ENCODE measurements at places on chromosomes 2 and 18.
A peak's percentile ranks its signal among the peaks of the same experiment; 100 is the strongest.

GRCh38 chr18:43277164-43277600 is at the start of gene SYT4:
TSS of gene SYT4 (minus strand) at chr18:43277490. CDS start at chr18:43277281, 209 bp downstream.
- peak; percentile 87 for DNase-seq

GRCh38 chr18:8990276-8991031 is 112.0 kb upstream of the NDUFV2 start:
- no peak for DNase-seq

DNA sequence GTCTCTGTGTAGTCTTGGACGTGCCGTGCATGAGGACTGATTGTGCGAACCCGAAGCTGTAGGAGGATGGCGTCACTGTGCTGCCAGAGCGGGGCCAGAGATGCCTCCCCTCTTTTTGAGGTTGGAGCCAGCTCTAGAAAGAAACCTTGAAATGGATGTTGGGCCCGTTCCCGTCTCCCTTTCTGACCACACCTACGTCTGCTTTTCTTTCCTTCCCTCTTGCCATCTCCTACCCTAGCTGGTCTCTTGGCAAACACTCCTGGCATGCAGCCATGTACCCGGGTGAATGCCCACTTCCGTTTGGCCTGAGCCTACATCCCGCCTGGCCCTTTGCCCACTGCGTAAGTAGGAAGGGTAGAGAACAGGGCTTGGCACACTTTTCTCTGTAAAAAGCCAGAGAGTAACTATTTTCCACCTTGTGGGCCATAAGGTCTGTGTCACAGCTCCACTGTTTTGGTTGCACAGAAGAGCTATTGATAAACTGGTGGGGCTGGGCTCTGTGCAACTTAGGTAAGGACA is 37.4 kb downstream of the SH3BP4 start:
- DNase-seq: peak; percentile 52

- no peak for DNase-seq
Observed at GRCh38 chr2:168079236-168079635, 168.2 kb downstream of the STK39 start.

GRCh38 chr2:164510895-164511294 is 110.4 kb downstream of the GRB14 start:
- no peak for DNase-seq

DNA sequence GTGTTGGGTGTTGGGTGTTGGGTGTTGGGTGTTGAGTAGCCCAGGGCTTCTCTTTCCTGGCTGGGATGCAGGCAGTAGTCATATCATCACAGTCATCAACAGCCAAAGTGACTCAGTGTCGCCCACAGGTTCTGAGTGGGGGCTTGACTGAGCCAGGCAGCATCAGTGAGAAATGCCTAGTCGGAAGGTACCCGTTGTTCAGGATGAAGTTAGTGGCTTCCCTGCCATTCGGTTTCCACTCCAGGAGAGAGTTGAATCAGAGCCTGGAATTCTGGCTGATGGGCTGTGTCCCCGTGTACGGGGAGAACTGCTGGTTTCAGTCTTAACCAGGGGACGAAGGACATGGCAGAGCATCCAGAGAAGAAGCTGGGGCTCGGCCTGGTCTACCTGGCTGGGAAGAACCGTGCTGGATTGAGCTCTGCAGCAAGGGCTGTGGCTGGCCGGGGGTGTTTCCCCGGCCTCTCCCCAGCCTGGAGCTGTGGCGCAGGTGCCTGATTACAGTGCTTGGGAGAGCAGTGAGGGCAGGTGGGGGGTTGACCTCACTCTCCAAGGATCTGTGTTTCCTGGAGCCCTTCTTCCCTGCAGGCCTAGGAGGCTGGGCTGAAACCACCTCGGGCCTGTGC is 49.4 kb downstream of the AGAP1 start:
- no peak for DNase-seq

DNA sequence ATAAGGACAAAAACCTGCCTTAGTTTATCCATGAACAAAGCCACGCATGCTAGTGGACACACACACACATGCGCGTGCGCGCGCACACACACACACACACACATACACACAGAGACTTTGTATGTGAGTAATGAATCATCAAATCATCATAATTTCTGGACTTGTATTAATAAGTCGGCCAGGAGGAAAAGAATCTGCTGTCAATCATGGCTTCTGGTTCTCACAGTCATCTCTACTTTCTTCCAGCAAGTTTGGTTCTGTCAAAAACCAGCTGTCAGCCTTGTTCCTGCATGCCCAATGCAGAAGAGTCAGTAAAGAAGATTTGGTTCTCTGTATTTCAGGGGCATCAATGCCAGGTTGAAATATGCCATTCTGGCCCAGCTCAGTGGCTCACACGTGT is 1.1 kb upstream of the TTR start:
- DNase-seq: no peak

DNA sequence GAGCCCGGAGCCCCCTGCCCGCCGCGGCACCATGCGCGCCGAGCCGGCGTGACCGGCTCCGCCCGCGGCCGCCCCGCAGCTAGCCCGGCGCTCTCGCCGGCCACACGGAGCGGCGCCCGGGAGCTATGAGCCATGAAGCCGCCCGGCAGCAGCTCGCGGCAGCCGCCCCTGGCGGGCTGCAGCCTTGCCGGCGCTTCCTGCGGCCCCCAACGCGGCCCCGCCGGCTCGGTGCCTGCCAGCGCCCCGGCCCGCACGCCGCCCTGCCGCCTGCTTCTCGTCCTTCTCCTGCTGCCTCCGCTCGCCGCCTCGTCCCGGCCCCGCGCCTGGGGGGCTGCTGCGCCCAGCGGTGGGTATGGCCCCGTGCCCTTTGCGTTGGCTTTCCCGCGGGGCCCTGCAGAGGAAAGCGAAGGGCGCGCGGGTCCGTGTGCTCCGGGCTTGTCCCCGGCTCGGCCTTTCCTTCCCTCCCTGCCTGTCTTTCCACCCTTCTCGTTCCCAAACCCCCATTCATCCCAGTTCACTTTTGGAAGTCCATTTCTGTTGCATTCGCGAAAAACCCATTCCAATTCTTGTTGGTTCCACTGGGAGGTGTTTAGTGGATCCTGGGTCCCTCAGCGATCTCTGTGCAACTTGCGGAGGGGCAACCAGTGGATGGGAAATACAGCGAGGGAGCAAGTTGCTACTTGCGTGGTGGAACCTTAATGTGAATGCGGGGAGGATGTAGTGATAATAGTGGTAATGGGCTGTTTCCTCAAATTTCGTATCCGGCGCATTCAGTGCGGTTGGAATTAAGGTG is 599 bp downstream of the ADAM23 start:
- no peak for DNase-seq

DNA sequence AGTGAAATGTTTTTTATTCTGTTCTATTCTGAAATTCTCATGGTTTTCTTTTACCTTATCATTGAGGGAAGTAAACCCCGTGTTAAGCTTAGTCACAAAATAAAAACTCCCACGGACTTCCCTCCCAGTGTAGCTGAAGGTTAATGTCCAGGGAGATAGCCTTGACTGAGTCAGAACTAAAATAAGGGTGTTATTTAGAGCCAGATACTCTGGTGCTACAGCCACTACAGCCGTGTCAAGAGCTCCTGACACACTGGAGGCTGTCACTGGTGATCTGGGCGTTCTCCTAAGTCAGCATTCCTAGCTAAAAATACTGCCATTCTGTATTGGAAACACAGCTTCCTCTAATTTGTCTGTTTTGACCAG is 82.0 kb upstream of the RANBP2 start:
- DNase-seq: no peak

DNA sequence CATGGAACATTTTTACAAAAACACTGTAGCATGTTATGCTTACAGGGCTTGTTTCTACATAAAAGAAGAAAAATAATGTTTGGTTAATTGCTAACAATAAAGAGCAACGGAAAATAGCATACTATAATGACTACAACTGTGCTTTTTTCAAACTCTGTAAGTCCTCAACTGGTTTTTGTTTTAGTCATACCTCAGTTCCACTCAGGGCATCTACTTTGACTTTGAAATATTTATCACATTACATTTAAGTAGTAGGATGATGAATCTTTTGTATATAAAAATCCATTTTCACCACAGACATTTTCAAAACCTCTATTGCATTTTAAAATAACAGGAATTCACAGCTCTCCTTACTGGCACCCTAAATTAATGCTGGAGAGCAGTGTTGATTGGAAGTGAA is 8.3 kb downstream of the SATB2 start:
- no peak for DNase-seq

DNA sequence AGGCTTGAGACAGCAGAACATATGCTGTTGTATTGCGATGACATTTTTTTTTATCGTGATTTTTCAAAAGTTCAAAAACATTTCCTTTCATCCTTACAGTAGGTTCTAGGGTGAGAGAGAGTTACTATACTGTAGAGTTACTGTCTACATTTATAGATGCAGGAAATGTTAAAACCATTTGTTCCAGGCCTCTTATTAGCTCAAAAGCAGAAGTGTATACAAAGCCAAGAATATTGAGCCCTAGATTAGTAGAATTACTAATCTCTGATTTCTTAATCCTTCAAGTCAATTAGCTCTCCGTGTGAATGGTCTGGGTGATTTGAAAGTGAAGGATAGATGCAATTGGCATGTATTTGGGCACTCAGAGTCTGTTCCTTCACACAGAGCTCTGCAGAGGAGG is 73.1 kb downstream of the MAPRE2 start:
- no peak for DNase-seq

- no peak for DNase-seq
Observed at GRCh38 chr18:11096411-11096810, 53.0 kb downstream of the PIEZO2 start.

DNA sequence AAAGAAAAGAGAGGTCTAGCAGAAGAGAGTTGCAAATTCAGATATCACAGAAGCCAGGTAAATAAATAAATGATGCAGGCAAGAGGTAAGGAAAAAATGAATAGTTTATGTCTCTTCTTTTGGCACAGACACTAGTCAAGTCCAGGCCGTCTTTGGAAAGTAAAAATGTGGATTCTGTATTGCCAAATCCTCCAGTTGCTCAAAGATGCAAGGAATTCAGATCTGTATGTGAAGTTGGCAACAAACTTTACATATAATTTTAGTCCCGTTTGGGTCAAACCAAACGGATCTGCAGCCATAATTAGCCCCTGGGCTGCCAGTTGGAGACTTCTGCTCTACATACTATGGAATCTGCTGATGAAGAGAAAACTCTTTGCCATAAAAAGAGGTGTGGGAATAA is 200.5 kb upstream of the RND3 start:
- no peak for DNase-seq

- DNase-seq: no peak
Observed at GRCh38 chr18:45370255-45371010, 244.8 kb upstream of the SLC14A2 start.

DNA sequence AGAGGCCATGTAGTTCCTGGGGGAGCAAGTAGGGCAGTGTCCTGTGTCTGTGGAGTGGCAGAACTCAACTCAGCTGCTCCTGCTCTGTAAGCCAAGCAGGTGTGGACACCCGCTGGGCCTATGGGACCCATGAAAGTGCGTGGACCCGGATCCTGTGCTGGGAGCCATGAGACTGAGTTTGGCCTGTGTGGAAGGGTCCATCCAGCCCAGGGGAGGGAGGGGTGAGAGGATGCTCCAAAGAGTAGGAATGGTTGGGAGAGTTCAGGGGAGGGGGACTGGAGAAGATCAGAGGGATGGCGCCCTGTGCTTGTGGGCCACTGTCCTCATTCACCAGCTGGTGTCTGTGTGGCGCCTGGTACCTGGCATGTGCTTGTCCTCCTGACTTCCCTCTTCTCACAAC is 226.4 kb upstream of the HS6ST1 start:
- no peak for DNase-seq

- DNase-seq: no peak
Observed at GRCh38 chr2:223923976-223924375, 21.2 kb downstream of the WDFY1 start.

DNA sequence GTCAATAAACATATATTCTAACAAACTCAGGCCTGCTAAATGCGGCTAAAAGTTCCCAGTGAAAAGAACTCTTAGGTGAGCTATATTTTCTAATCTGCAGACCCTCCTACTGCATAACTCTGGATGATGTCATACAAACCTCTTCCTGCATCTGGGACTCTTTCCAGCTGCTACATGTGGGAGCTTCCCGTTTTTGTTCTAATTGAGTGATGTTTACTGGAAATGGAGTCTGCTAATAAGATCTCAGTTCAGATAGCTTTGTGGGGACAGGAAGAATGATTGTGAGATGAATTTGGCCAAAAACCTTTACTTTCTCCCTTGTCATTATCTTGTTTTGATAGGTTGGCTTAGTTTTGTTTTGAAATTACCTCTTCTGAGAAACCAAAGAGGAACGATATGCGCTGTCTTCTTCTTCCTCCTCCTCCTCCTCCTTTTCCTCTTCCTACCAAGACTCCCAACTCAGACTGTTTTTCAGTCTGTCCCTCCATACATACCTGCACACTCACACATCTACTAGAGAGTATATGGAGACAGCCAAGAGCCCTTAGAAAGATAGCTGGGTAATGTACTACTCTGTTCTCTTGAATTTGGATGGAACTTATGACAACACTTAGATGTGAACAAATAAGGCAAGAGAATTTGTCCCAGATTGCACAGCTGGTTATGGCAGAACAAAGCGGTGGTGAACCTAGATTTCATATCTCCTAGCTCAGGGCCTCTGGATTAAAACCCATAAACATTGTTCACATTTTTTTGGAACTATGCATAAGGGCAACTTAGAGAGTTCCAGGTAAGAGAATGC is 39.8 kb upstream of the AAK1 start:
- DNase-seq: no peak

- DNase-seq: no peak
Observed at GRCh38 chr2:191746346-191747169, 68.6 kb downstream of the NABP1 start.

DNA sequence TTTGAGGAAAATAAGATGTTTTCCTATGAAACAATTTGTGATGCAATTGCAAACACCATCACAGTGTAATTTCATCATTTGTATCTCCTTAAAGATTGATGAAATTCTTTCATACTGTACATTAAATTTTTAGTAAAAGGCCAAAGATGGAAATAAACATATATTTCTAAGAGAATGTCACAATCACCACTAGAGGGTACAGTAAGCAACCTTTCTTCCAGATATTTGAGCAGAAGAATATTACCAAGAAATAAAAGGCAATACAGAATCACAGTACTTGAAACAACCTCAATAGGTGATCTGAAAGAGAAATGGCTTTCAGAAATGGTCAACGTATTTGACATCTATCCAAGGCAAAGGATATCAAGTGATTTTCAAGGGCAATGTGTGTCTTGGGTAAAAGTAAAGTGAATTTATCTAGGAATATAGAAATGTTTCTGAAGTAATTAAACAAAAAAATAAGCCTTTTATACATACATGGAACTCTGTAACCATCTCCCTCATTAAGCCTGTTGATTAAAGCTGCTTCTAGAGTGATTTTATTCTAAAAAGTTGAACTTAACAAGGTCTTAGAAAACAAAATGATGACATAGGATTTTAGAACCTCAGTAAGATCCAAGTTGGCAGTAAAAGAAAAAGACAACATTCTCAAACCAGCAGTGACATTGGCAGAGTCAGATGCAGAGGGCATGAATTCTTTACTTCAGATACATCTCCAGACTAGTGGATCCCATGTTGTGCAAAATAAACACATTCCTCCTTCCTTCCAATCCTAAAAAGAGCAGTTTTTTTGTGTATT is 90.3 kb upstream of the SESTD1 start:
- DNase-seq: no peak

GRCh38 chr2:240917009-240917683 is 11.0 kb downstream of the CROCC2 start:
- DNase-seq: no peak

- no peak for DNase-seq
Observed at GRCh38 chr18:74288730-74289129, 3.0 kb downstream of the CYB5A start.

GRCh38 chr2:102346381-102347130 is 9.0 kb upstream of the IL18R1 start:
- no peak for DNase-seq

GRCh38 chr2:206728277-206729199 is 10.3 kb upstream of the DYTN start:
- no peak for DNase-seq
